KBM-7 (cell line): ENCODE measurements at places on chromosomes 2 and 18.

DNA sequence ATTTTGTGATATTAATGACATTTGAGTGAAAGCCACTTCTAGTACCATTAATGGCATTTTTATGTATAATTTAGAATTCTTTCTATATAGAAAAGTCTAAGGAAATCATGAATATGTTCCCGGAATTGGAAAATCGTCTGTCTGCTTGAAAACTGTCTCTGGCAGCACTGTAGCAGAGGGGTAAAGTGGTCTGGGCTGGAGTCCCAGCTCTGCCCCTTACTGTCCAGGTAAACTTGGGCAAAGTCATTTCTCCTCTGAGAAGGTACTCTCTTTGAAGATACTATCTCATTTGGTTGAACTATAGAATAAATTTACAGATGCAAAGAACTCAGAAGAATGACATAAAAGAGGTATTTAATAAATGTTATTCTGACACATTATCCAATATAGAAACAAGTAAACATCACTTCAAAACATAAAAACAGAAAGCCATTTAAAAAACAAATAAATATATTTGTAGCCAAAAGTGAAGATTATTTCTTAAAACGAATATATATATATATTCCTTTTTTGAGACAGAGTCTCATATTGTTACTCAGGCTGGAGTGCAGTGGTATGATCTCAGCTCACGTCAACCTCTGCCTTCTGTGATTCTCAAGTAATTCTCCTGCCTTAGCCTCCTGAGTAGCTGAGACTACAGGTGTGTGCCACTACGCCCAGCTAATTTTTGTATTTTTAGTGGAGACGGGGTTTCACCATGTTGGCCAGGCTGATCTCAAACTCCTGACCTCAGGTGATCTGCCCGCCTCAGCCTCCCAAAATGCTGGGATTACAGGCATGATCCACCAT is 149.8 kb upstream of the ITGA4 start:
- DNase-seq: no peak

GRCh38 chr2:171307560-171307959 is 126.2 kb downstream of the METTL8 start:
- DNase-seq: no peak

GRCh38 chr2:122027510-122028217 is 272.2 kb downstream of the TSN start:
- no peak for DNase-seq

- DNase-seq: no peak
These were observed 168.0 kb downstream of the CERS6 start for GRCh38 chr2:168624028-168624427.

GRCh38 chr2:238425979-238426567 is 654 bp upstream of the ASB1 start:
- DNase-seq: no peak

- no peak for DNase-seq
These were observed 353.2 kb upstream of the PKDCC start for GRCh38 chr2:41694536-41695049.

GRCh38 chr2:29130295-29130694 is 15.1 kb downstream of the CLIP4 start:
- peak; percentile 34 for DNase-seq

- DNase-seq: no peak
These were observed 278.4 kb upstream of the FIGN start for GRCh38 chr2:164014068-164014731.

- no peak for DNase-seq
These were observed 197.3 kb downstream of the DNAH7 start for GRCh38 chr2:195871326-195871725.

- no peak for DNase-seq
These were observed 460.4 kb downstream of the STK39 start for GRCh38 chr2:167787021-167787420.
